ENCODE measurements at places on chromosomes 2 and 18.

GRCh38 chr18:50675043-50675442 is 115.2 kb downstream of the MAPK4 start:
- no peak for DNase-seq

GRCh38 chr2:55357927-55358326 is 61.7 kb downstream of the CCDC88A start:
- DNase-seq = no peak

DNA sequence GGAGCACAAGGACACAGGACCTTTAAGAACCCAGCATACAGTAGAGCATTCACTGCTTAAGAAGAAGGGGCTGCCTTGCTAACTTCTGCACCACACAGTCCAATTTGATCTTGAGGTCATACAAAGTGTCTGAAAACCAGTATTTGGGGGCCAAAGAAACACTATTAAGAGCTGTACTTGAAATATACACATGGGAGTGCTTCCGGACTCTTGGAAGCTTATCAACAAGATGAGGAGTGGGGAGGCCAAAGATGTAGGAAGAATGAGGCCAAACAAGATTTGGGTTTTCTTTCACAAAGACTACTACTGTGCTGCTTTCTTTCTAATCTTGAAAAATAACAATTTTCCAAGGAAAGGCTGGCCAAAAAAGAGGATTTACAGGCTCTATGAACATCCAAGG is 24.8 kb upstream of the MALL start:
- DNase-seq = no peak

- DNase-seq = no peak
These were observed 102.9 kb downstream of the CLIP4 start for GRCh38 chr2:29218071-29218470.

DNA sequence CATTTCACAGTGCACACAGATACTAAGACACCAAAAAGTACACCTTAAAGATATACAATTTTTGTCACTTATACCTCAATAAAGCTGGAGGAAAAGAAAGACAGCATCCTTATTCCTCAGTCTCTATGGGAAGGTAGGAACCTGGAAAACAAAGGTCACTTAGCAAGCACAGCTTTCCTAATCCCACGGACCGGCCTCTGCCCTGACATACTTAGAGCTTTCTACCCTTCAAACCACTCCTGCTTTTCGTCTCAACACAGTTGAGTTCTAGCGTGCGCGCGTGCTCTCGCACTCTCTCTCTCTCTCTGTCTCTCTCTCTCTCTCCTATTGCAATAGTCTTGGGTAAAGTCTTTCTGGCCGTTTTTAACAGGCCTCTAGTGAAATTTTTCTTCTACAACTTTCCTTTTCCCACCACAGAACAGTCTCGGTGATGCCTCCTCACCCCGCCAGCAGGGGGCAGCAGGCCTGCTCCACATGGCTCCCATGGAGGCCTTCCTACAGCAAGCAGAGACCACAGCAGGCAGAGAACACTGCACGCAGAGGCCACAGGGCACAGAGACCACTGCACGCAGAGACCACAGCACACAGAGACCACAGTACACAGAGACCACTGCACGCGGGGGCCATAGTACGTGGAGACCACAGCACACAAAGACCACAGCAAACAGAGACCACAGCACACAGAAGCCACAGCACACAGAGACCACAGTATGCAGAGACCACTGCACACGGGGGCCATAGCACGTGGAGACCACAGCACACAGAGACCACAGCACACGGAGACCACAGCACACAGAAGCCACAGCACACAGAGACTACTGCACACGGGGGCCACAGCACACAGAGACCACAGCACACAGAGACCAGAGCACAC is 106.9 kb downstream of the FBXO15 start:
- DNase-seq = no peak

DNA sequence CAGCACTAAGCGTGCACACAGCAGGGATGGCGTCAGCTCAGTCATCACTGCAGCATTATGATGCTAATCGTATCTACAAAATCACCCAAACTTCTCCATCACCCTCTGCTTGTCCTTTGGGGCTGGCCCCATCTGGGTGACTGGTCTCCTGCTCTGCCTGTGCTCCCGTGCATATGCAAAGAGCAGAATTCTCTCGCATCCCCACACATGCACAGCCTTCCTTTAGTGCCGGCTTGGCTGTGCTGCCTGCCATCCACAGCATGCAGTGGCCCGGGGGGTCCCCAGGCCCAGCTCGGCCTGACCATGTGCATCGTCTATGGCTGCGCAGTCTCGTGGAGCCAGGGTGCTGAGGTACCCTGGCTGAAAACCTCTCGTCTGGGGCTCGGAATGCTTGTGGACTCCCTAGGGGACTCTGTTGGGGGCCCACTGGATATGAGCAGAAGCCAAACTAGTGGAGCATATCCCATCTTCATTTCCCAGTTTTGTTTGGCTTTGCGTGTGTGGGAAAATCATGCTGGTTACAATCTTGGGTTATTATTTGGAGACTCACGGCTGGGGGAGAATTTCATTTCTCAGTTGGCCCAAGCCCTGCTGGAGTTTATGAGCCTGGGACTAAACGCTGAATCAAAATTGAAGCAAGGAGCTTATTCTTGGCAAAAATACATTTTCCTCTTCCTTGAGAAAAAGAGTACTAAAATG is 70.9 kb upstream of the HS6ST1 start:
- no peak for DNase-seq

DNA sequence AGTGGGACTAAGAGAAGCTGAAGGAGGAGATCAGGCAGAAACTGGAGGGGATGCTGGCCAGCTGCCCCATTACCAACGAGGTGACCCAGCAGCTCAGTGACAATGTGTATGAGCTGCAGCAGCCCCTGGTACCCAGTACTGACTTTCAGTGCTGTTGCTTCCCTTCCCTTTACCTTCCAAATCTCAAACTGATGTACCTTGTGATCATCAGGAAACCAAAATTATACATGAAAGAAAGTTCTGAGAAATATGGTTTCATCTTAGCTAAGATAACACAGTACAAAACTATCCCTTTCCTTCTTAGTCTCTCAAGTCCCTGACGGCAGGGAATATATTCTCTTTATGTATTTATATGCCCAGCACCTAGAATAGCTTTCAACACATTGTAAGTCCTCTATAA is 52.3 kb upstream of the CERS6 start:
- DNase-seq = no peak

DNA sequence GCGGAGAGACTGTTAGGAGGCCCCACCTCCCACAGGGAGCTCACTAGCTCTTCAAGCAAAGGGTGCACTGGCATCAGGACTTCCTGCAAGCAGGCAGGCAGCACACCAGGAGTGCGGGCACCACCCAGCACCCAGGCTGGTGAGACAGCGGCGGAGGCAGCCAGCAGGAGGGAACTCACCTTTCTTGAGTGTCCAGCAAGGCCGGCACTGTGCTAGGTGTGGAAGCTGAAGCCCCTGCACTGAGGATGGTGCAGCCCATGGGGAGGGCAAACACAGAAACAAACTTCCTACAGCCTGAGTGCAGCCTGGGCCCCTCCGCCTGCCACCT is 100.7 kb upstream of the ID2 start:
- no peak for DNase-seq

- DNase-seq = no peak
These were observed 5.8 kb upstream of the GPD2 start for GRCh38 chr2:156430236-156430979.

GRCh38 chr18:13615432-13615861 is 110.9 kb downstream of the FAM210A start:
- DNase-seq = no peak

- DNase-seq = no peak
These were observed 155.8 kb downstream of the PTPRM start for GRCh38 chr18:7722955-7723354.

DNA sequence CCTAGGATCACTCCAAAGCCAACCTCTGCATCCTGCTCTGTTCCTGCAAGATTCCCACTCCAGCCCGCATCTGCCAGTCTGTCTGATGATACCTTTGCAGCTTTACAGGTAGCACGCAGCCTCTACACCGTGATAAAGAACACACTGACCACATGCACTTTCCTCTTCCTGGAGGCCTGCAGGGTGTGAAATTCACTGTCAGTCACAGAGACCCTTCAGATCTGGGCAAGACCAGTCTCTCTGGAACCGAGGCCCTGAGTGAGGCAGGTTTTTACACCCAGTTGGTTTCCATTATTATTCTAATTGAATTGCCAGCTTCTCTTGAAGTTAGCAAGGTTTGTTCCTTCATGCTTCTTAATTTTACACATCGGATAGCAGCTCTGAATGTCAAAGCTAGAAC is 30.5 kb upstream of the TWIST2 start:
- no peak for DNase-seq

DNA sequence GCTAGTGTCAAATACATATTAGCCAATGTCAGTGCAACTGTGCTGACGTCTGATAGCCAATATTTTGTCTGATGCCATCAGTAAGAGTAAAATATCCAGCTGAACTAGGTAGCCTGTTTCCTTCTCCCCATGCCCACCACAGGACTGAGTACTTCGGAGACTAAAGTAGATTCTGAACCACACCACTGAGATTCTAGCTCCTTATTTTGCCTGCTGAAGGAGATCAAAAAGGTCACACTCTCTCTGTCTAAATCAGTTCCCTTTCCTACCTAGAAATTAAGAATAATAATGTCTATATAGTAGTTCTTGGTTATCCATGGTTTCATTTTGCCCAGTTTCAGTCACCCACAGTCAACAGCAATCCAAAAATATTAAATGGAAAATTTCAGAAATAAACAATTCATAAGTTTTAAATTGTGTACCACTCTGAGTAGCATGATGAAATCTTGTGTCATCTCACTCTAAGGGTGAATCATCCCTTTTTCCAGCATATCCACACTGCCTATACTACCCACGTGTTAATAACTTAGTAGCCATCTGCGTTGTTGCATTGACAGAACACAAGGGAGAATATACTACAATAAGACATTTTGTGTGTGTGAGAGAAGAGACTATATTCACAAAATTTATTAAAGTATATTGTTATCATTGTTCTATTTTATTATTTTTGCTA is 1043.3 kb upstream of the PIK3C3 start:
- no peak for DNase-seq

- DNase-seq = no peak
These were observed 274.7 kb downstream of the RND3 start for GRCh38 chr2:150212722-150213171.

GRCh38 chr2:57516698-57517340 is 529.8 kb upstream of the VRK2 start:
- no peak for DNase-seq

GRCh38 chr2:16777123-16777870 is 111.7 kb upstream of the CYRIA start:
- DNase-seq = no peak

GRCh38 chr18:4721545-4721944 is 266.4 kb upstream of the DLGAP1 start:
- DNase-seq = no peak

GRCh38 chr18:54206447-54206846 is 18.0 kb downstream of the MBD2 start:
- no peak for DNase-seq

DNA sequence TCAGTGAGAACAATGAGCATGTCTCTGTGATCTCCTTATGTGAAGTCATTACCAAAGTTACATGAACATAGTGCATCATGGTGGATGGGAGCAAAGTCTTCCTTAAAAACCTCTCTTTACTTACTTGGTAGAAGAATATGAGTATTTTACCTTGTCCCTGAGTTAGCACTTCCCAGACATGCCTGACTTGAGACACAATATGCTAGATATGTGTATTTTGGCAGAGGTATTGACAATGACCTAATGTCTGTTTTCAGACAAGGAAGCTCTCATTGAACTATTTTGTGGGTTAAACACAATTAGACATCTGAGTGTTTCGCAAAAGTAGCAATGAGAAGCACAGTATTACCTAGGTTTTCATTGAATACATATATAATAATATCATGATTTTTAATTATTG is 99.1 kb upstream of the MC4R start:
- no peak for DNase-seq

DNA sequence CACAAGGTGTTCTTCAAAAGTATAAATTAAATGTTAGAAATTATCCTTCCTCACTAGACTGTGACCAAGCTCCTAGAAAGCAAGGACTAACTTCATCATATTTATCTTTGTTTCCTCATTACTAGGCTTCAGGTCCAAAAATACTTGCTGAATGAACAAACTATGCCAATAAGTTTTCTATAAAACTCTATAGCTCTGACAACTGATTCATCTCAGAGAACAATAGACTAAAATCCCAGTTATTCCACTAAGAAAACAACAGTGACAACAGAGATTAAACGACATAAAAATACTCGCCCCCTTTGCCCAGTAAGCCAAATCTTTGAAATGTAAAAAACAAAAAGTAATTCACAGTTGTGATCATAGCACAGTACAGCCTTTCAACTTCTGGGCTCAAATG is 13.6 kb downstream of the TLK1 start:
- no peak for DNase-seq

GRCh38 chr18:7567474-7568425 is 634 bp downstream of the PTPRM start:
- peak; percentile 11 for DNase-seq

DNA sequence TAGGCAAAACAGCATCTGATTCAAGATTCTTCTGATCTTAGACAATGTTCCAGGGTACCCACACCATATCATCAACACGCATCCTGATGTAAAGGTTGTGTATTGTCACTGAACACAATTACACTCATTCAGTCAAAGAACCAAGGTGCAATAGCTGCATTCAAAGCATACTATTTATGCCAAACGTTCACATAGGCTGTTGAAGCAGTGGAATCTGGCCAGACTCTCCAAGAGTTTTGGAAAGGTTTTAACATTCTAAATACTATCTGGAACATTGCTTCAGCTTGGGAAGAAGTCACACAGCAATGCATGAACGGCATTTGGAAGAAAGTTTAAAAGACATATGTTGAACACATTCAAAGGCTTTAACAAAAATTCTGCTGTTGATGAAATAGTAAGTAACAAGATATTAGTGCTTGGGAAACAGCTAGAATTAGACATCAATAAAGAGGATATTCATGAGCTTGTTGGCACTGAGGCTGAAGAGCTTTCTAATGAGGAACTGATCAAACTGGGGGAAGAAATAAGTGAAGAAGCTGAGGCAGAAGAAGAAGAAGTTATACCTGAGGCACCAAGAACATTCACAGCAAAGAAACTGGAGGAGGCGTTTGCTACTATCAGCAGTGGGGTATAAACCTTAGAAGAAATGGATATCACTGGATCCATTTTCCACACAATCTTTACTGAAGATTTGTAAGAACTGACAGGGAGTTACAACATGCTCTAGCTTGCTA is 47.6 kb upstream of the MSH6 start:
- no peak for DNase-seq

GRCh38 chr18:26439537-26439936 is 108.8 kb downstream of the KCTD1 start:
- no peak for DNase-seq

GRCh38 chr18:57864615-57865121 is 61.6 kb upstream of the ATP8B1 start:
- DNase-seq = no peak

DNA sequence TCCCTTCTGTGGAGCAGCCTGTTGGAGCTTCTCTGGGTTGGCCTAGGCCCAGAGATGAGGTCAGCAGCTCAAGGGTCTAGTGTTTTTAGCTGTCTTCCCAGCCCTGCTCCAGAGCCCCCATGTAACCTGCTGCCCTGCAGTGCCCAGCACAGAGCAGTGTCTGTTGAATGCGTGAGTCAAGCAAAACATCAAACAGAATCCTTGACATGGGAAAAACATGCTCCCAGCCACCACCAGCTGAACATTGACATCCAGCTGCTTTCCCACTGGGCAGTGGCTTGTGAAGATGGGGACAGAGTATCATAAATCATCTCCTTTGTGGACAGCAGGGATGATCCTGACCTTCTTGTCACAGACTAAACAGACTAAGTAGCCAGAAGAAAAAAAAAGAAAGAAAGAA is 22.6 kb downstream of the IMPA2 start:
- no peak for DNase-seq

Data from activated gamma-delta T cell (primary cell).